Cerebellar nuclear complex (tissue), 1 donor: ENCODE measurements at places on chromosomes 12 and 14.

- DNase-seq = no peak
Observed at GRCh38 chr14:80957613-80958012, 2.2 kb downstream of the TSHR start.

DNA sequence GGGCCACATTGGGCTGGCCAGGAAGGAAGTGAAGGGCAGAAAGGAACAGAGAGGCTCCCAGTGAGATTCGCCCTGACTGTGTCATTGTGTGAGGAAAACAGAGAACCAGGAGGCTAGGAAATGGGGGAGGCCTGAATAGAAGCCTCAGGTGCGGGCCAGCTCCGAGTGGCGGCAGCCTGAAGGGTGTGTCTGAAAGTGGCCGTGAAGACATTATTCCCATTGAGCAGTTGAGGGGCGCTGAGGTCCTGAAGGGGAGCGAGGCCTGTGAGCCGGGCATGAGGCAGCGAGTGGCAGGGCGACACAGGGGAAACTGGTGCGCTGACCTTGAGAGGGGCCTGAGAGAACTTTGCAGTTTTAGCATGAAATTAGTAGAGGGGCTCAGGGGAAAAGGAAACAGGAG is 6.9 kb downstream of the CLBA1 start:
- no peak for DNase-seq

DNA sequence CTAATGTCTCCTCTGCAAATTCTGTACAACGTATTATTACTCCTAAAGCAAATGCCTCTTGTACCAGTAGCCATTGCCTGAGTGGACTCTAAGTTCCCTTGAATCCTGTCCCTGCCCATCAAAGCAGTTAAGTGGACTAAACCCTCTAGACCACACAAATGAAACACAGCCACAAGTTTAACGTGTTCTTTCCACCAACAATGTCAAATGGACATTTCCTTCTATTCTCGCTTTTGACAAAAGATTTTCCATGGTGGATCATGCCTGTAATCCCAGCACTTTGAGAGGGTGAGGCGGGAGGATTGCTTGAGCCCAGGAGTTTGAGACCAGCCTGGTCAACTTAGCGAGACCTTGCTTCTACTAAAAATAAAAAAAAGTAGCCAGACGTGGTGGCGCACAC is 15.9 kb downstream of the CCDC88C start:
- DNase-seq = no peak

DNA sequence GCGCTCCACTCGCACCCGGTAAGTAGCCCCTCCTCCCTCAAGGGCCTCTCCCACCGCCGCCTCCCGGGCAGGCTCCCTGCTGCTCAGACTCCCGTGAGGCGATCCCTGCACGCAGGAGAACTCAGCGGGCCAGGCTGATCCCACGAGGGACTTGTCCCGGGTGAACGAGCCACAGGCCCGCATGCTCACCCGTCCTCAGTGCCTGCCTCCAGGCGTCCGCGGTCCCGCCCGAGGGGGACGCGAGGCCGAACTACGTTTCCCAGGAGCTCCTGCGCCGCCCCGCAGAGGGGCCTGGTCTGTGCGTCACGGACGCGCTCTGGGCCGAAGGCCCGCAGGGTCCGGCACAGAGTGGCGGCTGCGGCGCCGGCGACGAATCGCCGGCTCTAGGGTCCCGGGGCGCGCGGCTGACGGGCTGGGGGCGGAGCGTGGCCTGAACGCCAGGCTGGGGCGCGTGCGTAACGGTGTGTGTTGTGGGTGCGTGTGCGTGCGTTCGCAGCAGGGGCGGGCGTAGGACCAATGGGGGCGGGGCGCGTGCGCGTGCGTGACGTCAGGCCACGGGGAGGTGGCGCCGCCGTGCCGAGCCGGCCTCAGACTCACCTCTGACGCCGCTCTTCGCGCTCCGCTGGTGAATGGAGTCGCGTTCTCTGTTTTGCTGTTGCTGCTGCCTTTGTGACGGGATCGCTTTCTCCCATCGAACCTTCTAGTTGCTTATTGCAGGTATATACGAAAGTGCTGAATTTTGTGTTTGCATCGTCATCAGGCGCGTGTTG is at the start of the genes ZNF10 and ZNF891:
Gene ZNF10, plus strand, starts transcription at position 590 of the 770 bp plus-strand sequence. CDS start 13,866 bp downstream, outside the sequence.
Gene ZNF891, minus strand, starts transcription at position 237 of the 770 bp plus-strand sequence. CDS start 8,356 bp downstream, outside the sequence.
- DNase-seq = peak; percentile 39

DNA sequence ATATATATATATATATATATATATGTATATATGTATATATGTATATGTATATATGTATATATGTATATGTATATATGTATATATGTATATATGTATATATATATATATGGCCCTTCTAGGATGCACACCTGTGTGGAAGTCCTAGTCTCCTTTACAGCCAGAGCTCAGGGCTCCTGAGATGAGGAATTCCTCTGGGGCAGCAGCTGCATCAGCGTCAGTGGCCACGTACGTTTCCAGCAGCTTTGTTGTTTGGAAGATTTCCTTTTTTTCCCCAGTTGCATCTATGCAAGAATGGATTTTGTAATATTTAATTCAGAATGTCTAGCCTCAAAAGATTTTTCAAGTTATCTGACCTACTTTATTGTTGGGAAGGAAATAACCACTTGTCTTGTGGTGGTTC is 68.6 kb downstream of the TNFAIP2 start:
- no peak for DNase-seq

DNA sequence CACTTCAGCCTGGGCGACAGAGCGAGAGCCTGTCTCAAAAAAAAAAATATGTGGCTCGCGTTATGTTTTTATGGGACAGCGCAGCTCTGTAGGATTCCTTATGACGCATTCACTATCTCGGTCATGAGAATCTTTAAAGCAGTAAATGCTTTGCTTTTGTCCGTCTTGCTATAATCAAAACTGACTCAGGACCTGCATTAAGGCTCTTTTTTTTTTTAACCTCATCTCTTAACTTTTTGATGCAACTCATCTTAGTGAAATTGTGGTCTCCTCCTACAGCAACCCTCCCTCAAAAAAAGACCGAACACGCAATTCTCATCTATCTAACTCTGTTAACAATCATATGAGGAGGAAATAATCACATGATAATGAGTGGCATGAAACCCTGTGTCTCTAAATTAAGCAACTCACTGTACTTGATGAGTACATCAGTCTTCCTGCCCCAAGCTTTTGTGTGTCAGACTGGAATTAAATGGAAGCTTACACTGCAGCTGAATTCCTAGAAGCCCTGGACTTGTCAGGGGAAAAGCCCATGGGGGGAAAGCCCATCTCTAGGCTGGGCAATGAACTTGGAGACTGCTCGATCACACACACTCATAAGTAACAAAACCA is 4.3 kb downstream of the P2RX4 start:
- DNase-seq = no peak

DNA sequence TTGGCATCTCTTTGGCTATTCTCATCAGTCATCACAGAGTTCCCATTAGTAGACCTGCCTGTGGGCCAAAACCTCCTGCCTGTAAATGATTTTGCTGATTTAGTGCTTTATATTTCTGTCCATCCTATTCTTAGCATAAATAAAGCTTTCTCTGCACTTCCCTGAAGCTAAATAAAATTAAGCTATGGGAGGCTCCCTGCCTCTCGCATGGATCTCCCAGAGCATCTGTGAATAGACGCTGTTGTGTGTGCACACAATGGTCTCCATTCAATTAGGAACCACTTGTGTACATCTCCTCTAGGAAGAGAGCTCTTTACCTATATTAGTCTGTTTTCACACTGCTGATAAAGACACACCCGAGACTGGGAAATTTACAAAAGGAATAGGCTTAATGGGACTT is 80.4 kb downstream of the PPFIBP1 start:
- DNase-seq = no peak

DNA sequence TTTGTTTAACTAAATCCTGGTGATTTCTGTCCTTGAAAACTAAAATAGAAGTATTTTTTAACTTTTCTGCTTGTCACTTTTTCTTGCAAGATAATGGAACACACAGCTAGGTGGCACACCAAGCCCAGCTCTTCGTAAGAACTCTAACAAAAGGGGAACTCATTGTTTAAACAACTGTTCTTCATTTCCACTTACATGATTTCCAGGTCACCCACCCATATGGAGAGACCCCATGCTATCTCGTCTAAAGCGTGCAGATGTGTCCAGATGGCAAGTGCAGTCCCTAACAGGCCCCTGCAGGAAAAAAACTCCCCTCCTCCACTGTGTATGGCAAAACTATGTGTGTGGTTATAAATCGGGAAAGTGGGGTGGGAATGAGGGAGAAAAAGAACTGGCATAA is 43.3 kb upstream of the NT5DC3 start:
- DNase-seq = no peak

DNA sequence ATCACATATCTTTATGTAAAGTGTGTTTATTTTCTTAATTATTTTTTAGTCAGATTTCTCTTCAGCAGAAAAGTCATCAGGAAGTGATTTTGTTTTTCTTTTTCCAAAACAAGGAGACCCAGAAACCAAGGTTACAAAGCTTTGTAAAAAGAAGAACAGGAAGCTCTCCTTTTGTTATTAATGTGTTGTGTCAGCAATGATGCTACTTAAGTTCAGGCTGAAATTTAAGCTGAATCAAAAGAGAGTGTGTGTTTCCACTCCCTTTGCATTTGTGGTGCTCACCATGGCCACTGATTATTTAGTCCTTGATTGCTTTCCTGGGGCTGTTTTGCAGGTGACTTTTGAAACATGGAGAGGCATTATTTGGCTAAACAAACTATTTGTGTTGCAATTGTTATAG is 155.3 kb upstream of the ATP2B1 start:
- no peak for DNase-seq

- no peak for DNase-seq
Observed at GRCh38 chr12:24223926-24224325, 274.5 kb upstream of the SOX5 start.

- no peak for DNase-seq
Observed at GRCh38 chr14:24418492-24418873, 11.0 kb downstream of the CBLN3 start.

DNA sequence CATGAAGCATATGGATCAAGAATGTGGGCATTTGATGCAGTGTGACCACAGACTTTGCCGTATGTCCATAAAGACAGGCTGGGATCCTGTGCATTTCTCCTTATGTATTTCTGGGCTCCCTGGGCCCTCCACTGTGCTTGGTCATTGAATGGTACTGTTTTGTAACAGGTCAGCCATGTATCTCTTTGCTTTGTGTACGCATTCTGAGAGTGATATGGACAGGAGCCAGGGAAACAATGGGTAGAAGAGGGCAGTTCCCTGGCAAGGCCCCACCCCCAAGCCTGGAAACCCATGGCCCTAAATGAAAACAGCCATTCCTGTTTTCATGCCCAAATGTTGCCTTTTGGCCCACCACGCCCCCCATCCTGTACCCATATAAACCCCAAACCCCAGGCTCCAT is 15.2 kb upstream of the FBXO34 start:
- no peak for DNase-seq

- no peak for DNase-seq
Observed at GRCh38 chr12:58914457-58914856, 5.8 kb downstream of the LRIG3 start.

DNA sequence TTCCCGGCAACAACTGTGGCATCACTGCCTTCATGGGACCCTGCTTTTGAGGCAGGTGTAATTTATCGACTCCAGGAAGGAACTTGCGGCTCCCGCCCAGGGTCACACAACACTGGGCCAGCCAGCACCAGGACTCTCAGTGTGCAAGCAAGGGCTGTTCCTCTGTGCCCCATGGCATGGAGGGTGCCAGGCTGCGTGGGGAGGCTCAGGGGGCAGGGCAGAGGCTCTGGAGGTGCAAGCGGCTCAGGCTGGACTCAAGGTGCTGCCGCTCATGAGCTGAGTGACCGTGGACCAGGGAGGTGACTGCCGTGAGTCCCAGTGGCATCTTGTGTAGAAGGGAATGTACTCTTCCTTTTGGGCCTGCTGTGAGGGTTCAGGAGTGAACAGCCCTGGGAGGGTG is 57.6 kb downstream of the SLC24A4 start:
- DNase-seq = no peak

- no peak for DNase-seq
Observed at GRCh38 chr14:106436310-106436905, 910.0 kb downstream of the TMEM121 start.

GRCh38 chr12:51441583-51441982 is 17.0 kb downstream of the SLC4A8 start:
- DNase-seq = no peak

- no peak for DNase-seq
Observed at GRCh38 chr12:75137896-75138295, 71.7 kb downstream of the KCNC2 start.

DNA sequence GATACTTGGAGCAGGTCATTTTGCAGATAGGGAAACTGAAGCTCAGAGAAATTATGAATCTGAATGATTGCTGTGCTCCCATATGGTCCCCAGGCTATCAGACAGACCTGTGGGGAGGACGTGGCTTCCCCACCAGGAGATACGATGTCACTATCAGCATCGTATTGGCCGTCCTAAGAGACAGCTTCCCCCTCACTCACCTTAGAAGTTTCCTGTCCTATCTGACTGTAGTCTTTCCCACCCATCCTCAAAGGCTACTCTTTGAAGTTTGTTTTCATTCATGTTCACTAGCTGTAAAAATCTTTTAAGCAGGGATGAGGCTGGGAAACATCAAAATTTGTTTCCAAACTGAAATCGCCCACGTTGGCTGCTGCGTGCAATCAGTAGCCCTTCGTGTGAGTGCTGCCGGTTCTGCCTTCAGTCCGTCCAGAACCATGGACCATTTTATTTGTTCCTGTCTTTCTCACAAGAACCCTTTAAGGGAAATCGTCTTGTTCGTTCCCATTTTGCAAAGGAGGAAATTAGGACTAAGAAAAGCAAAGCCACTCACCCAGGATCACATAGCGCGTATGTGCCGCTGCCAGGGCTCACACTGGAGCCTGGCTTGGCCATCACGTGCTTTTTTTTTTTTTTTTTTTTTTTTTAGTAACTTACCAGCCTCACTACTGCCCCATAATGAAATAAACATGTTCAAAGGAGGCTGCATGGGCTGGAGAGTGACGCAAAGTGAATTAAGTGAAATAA is 1.0 kb upstream of the KDM2B start:
- DNase-seq = no peak

DNA sequence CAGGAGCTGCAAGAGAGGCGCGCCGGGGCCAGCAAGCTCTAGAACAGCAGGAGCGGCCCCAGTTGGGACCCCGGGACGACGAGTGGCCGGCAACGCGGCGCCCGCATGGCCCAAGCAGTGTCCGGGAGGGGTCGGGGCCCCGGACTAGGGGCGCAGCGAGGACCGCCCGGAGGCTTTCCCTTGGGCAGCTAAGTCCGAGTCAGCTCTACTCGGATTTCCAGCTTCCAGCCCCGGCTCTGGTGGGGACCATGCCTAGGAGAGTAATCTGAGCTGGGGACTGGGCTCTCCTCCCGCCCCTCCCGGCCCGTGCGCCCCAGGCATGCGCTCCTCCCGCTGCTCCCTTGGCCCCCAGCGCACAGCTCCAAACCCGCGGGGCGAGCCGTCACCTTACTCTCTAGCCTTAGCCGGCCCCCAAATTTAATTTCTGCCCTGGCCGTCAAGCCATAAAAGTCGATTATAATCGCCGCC is 41.6 kb upstream of the CAPRIN2 start:
- DNase-seq = no peak

DNA sequence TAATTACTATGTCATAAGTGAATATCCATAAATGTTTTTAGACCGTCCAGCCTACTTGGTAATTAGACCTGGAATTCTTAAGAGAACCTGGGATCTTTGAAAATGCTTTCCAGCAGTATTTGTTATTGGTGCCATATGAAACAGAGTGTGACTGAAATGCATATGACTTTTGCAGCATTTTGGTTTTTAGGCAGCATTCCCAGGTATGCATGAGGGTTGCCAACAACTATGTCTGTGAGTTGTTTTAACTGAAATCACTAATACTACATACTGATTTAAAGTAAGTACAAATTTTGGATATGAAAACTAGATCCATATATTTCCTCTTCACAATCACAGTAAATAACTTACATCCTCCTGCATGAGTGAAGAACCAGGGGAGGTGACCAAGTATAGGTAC is 437.7 kb upstream of the FAR2 start:
- DNase-seq = no peak

GRCh38 chr12:479161-479560 is 19.4 kb downstream of the B4GALNT3 start:
- DNase-seq = no peak
